Stimulated activated CD4-positive, alpha-beta T cell treated with anti-CD3 and anti-CD28 coated beads, Interleukin-12 subunit alpha, Interleukin-12 subunit beta, amount 100 ng/mL, for 48 hours (primary cell): ENCODE measurements at places on chromosomes 5 and 9.

DNA sequence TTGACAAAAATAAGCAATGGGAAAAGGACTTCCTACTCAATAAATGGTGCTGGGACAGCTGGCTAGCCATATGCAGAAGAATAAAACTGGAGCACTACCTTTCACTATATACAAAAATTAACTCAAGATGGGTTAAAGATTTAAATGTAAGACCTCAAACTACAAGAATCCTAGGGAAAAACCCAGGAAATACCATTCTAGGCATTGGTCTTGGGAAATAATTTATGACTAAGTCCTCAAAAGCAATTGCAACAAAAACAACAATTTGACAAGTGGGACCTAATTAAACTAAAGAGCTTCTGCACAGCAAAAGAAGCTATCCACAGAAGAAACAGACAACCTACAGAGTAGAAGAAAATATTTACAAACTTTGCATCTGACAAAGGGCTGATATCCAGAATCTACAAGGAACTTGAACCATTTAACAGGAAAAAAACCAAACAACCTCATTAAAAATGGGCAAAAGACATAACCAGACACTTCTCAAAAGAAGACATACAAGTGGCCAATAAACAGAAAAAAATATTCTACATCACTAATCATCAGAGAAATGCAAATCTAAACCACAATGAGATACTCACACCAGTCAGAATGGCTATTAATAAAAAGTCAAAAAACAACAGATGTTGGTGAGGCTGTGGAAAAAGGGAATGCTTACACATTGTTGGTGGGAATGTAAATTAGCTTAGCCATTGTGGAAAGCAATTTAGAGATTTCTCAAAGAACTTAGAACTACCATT, 75.2 kb upstream of the CPEB4 start:
- no peak for DNase-seq

DNA sequence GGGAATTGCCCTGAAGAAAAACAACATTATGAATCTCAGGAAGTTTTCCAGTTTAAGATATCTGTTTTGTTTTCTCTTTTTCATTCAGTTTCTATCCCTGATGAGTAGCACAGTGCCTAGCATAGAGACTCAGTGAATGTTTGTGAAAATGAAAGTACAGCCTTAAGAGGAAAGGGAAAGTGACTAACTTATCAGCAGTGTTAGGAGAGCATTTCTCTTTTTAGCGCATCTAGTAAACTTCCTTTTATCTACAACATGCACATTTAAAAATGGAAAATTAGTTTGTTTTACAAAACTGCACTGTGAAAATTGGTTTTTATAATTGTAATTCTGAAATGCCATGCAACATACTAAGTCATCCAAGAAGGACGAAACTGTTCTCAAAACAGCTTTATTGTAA, 110.8 kb downstream of the SMARCA2 start:
- no peak for DNase-seq

GRCh38 chr5:99105216-99105615, 176.4 kb upstream of the CHD1 start:
- no peak for DNase-seq

- no peak for DNase-seq
Measured at GRCh38 chr9:116099821-116100220, 53.8 kb upstream of the PAPPA start.

GRCh38 chr9:129620669-129621295, at the start of gene C9orf50:
TSS of gene C9orf50 (minus strand) at chr9:129621101. CDS start at chr9:129620574, 527 bp downstream.
- no peak for DNase-seq
